Activated CD8-positive, alpha-beta T cell treated with anti-CD3 and anti-CD28 coated beads, Interleukin-2, amount 10 ng/mL, durations not matched to agents 7 days and 5 days (primary cell): ENCODE measurements at places on chromosomes 13 and 19.

DNA sequence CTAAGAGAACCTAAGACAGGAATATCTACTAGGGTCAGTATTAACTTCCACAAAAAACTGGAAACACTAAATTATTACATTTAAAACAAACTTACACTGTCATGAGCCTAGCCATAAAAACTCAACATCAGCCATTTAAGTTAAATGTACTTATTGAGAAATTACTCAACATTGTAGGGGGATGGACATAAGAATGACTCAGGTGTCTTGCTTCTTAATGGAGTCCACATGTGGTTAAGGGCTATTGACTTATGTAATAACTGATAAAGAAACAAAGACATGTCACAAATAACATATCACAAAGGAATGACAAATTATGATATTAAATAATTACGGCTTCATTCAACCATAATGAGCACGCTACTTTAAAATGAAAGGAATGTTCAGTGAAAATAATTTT lies 36.2 kb downstream of the CLDN10 start:
- DNase-seq: no peak

DNA sequence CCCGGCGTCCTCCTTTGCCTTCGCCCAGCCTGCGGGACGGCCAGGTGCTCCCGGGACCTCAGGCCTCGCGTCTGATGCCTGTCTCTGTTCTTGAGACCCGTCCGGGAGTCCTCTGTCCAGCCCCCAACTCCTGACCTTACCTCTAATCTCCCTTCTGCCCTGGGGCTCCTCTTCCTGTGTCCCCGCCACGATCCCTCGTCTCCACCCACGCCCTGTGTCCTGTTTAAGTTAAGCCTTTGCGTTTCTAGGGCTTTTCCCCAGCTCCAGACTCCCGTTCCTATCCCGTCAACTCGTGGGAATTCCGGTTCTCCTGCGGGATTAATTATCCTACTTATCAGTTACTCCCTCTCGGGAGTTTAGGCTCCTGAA lies 686 bp downstream of the LENG8 start:
- DNase-seq: no peak

DNA sequence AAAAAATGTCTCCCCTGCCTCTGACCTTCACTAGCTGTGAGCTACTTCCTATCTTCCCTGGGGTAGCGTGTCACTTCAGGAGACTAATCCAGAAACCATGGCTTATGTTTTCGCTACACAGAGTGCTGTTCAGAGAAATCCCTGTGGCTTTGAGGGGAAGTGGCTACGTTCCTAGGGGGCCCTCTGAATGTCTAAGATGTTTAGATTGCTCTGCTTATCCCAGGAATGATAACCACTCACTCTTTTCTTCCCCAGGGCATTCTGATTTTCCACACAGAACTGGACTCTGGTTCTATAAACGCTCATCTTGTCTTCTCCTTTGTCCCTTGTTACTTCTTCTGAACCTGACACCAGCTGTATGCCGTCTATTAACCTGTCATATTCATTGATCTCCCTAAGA lies 572.5 kb downstream of the OLFM4 start:
- DNase-seq: no peak

GRCh38 chr19:45439190-45439568 lies 15.5 kb upstream of the ERCC1 start:
- DNase-seq: no peak

DNA sequence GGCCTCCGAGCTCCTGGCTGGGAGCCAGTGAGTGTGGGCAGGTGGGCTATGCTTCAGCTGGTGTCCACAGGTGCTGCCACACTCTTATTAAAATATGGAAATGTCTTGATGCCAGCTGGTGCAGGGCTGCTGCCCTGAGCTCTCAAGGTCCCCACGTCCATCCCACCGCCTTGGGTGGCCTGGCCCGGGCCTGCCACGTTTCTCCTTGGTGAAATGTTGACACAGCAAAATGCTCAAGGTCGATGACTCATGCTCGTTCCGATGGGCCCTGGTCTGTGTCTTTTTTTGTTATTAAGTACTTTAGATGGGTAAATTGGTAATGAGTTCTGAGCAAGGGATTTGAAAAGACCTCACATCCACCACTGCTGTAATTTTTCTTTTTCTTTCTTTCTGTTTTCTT lies 524.7 kb downstream of the MYO16 start:
- no peak for DNase-seq

DNA sequence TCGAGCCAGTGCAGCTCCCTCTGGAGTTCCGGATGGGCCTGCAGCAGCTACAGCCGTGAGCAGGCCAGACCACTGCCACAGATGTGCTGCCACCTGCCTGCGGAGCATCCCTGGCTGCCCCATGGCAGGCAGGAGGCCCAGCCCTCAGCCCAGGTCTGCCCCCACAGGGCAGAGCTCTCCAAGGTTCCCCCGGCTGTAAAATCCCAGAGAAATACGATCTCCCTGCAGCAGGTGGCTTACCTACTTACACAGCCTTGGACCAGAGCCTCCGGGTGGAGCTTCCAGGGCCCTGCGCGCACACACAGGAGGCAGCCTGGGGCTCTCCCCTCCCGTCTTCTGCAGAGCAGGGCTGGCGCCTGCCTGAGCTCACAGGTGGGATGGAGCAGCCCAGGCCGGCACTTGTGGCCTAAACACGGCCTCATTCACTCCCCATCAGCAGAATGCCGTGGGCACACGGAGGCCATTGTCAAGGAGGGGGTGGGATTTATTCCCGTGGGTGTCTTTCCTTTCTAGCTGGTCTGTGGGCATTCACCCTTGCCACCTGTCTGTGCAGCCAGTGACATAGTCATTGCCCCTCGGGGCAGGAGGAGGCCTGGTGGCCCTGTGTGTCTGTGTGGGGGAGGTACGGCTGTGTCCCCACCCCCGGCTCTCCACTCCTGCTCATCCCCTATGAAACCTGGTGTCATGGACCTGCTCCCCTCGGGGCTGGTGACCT lies 118.0 kb downstream of the KDM4B start:
- no peak for DNase-seq

GRCh38 chr13:106393776-106394175 lies 141.7 kb downstream of the EFNB2 start:
- no peak for DNase-seq

DNA sequence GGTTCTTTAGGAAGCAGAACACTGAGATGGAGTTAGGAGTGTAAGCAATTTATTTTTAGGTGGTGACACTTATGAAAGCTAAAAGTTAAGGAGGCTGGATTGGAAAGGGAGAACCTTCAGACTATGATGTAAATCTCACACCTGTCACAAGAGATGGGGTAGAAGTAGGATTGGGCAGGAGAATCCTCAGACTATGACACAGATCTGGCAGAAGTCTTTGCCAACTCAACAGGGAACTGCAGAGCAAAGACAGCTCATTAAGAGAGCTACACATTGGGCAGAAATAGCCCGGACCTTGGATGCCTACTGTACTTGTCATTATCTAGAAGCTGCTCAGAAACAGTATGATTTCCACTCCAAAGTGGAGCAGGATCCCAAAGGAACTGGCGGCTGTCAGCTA lies 134.4 kb downstream of the DNAJC15 start:
- DNase-seq: no peak

DNA sequence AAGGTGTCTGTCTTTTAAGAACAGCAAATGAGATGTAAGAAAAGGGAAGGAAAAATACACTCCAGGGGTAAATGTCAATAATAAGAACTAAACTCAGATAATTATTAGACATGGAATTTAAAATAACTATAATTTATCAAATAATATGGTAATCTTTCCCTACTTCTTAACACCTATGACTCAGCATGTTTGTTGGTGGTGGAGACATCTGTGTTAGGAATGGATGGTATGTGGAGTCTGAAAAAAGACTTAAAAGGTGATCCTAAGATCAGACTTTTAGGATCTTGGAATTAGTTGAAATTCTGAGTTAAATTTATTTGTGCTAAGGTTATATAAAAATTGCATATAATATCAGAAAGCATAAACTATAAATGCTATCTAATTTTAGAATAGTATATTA lies 915.1 kb downstream of the SLITRK5 start:
- DNase-seq: no peak

DNA sequence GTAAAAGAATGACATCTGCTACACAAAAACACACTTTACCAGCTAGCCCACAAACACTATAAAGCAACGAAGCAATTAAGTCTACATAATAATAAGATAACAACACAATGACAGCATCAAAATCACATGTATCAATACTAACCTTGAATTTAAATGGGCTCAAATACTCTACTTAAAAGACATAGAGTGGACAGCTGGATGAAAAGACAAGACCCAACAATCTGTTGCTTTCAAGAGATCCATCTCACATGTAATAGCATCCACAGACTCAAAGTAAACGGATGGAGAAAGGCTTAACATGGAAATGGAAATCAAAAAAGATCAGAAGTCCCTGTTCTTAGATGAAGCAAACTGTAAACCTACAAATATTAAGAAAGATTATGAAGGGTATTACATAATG lies 2175.9 kb downstream of the PCDH9 start:
- DNase-seq: no peak

- DNase-seq: peak; percentile 91
Measured at GRCh38 chr19:511101-511851, 4.0 kb downstream of the TPGS1 start.

DNA sequence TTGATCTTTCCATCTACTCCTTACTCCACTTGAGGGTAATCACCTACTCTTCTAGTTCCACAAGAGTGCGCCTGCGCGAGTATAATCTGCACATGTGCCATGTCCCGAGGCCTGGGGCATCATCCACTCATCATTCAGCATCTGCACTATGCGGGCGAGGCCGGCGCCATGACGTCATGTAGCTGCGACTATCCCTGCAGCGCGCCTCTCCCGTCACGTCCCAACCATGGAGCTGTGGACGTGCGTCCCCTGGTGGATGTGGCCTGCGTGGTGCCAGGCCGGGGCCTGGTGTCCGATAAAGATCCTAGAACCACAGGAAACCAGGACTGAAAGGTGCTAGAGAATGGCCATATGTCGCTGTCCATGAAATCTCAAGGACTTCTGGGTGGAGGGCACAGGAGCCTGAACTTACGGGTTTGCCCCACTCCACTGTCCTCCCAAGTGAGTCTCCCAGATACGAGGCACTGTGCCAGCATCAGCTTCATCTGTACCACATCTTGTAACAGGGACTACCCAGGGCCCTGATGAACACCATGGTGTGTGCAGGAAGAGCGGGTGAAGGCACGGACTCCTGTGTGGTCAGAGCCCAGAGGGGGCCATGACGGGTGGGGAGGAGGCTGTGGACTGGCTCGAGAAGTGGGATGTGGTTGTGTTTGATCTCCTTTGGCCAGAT lies 2.7 kb upstream of the KLK2 start:
- peak; percentile 28 for DNase-seq

GRCh38 chr13:110826861-110827672 lies 87.8 kb downstream of the ANKRD10 start:
- DNase-seq: no peak

GRCh38 chr13:50636007-50636704 lies 207.3 kb downstream of the DLEU7 start:
- no peak for DNase-seq

DNA sequence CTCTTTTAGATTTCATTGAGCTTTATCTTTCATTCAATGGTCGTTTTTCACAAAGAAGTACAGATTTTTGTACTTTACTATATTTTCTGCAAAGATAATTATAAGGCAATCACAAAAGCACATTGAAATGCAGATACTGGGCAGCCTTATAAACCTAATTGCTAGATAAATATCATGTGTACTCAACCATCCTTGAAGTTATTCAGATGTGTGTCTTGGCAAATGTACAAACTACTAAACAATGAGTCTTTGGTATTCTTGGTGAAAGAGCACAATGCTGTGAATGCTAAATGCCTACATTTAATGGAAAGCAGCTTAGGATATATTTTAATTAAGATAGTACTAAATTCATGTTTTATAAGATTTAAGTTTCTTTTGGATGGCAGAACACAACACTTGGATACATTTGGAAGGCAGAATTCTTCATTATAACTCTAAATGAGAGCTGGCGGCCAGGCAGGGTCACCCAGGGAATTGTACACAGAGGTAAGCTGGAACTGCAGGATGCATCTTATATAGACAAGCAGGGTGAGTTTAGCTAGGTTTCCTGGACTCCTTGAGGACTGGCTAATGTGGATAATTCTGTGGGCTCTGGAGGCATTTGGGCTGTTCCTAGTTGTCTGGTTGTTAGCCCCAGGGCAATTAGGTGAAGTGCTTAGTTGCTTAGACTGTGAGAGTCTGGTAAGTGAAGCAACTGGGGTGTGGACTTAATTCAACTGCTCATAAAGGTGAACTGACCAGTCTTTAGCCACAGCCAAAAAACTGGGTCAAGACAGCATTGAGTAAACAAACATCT lies 286.6 kb downstream of the PCDH20 start:
- DNase-seq: no peak

- peak; percentile 64 for DNase-seq
Measured at GRCh38 chr13:114339857-114340534, 25.7 kb downstream of the CHAMP1 start.

GRCh38 chr13:44312834-44313551 lies 60.6 kb upstream of the SERP2 start:
- no peak for DNase-seq

- DNase-seq: no peak
Measured at GRCh38 chr19:41944336-41944735, 14.8 kb downstream of the RABAC1 start.

DNA sequence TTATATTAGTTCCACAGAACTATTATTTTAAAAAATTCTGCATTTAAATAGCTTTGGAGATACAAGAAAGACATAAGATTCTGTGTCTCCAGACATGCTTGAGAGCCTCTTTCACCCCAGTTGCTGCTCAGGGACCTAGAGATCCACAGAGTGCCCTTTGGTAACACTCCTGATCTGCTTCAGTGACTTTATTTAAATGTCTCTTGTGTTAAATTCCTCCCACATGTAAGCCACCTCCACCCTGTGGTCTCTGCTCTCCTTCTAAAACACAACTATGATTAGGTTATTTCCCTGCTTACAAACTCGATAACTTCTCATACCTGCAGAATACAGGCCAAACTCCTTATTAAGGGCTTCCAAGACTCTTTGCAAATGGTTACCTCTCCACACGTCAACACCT lies 141.0 kb downstream of the RFC3 start:
- no peak for DNase-seq

- DNase-seq: no peak
Measured at GRCh38 chr13:94711561-94712286, 621 bp downstream of the SOX21 start.

DNA sequence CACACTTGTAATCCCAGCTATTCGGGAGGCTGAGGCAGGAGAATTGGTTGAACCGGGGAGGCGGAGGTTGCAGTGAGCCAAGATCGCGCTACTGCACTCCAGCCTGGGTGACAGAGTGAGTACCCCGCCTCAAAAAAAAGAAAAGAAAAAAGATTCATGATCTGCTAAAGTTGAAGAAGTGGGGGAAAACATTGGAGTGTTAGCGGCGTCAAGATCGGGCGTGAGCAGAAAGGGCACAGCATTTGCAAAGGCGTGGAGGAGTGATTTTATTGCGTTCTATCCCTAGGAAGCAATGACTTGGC lies 874 bp upstream of the DNM2 start:
- no peak for DNase-seq
